ENCODE measurements at places on chromosomes 2 and 18.

GRCh38 chr2:10375570-10376281, 72.4 kb downstream of the ODC1 start:
- no peak for DNase-seq

DNA sequence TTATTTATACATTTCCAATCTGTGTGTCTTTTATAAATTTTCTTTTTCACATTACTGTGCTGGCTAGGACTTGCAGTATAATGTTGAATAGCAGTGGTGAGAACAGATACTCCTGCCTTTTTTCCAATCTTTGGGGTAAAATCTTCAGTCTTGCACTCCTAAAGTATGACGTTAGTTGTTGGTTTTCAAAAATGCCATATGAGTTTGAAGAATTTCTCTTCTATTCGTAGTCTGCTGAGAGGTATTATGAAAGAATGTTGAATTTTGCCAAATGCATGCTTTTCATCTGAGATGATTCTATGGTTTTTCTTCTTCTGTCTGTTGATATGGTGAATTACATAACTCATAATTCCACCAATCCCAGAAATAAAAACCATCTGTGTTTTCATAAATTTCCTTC, 335.3 kb upstream of the CHST9 start:
- DNase-seq = peak; percentile 3

DNA sequence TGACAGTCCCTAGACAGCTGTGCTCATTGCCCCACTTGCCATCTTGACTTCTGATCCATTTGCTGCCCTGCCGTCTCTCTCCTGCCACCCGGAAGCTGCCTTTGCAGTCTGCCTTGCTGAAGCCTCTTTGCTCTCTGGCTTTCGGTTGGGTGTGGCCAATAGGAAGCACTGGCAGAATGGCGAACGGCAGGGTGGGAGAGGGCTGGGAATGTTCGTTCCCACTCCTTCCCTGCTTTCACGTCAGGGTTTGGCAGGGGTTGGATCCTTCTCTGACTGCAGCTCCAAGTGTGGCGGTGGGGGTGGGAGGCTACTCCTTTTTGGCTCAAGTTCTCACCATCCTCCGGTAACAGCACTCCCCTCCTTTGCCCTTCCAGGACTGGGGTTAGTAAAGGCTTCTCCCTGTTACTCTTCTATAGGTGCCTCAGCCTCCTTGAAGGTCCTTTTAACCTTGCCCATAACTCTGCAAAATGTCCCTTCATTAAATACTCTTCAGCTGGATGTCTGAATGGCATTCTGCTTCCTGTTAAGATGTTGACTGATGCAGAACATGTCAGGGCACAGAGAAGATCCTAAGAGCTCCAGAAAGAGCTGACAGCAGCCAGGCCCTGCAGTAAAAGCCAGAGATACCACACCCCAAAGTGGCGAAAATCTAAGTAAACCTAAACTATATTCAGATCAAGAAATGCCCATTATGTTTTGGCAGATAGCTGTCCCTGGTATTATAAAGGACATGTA, 299.7 kb downstream of the CDCA7 start:
- DNase-seq = no peak

- no peak for DNase-seq
Observed at GRCh38 chr2:212677466-212677865, 138.9 kb upstream of the ERBB4 start.

GRCh38 chr18:46429649-46430224, 227.3 kb downstream of the LOXHD1 start:
- DNase-seq = no peak

- peak; percentile 97 for DNase-seq
Observed at GRCh38 chr2:43059183-43059897, 167.1 kb downstream of the ZFP36L2 start.

DNA sequence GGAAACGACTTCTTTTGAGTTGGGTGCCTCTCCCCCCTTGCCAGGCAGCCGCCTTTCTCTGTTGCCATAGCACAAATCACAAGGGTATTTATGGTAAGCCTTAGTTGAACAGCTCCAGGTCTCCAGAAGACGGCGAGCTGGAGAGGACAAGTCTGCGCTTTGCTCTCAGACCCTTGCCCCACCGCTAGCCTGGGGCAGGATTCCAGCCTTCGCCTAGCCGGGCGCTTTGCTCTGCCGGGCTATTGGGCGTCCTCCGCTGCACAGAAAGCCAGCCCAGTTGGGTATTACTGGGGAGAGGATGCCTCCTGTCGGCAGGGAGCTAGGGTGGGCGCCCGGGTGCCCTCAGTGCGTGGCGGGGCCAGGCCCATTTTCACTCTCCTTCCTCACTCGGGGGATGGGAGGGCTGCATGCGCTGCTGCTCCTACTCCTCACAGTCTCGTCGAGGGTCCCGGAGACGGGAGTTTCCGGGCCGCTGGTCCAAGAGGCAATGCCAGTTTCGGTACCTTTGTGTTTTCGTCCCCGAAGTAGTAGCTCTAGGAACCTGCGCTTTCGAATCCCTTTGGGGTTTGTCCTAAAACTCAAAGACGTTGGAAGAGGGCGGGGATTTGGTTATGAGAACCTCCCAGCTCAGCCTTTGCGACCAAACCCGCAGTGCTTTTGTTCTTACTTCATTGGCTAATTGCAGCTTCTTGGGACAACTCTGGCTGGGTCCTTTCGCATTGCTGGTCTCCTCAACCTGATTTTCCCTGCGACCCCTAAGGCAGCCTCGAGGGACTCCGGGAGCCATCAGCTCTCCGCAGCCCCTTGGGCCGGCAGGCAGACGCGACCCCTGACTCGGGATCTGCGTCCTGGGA, 3.6 kb upstream of the DLX2 start:
- DNase-seq = peak; percentile 59

GRCh38 chr18:11258039-11258610, 108.8 kb upstream of the PIEZO2 start:
- peak; percentile 60 for DNase-seq

GRCh38 chr2:151120011-151120410, 141.7 kb downstream of the RBM43 start:
- DNase-seq = no peak

- DNase-seq = no peak
Observed at GRCh38 chr2:7594211-7594610, 677.0 kb downstream of the RNF144A start.

DNA sequence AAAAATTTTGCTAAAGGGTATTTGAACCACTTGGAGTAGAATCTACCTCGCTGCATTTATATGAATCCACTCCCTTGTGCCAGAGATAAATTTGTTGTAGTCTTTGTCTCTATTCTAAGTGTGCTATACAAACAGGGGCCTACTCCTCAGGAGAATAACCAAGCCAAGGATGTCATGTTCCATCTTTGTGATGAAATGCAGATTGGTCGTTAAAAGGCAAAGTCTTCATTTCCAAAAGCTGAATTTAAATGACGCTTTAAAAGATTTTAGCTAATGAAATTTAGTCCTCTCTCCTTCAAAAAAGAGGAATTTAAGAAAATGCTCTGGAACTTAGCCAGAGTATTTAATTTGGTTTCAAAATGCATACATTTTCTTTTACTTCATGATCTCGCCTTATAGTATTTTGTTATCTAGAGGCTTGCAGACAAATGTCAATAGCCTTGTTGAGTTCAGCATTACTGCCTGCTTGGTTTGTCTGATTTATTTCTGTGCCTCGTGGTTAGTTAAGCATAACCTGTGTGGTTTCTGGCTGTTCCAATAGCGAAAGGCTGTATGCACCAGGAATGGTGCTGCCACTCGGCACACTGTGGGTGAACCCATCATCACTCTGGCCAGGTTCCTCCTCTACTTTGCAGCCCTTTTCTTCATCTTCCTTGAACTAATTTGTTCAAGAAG, 417.6 kb downstream of the ZNF521 start:
- no peak for DNase-seq

DNA sequence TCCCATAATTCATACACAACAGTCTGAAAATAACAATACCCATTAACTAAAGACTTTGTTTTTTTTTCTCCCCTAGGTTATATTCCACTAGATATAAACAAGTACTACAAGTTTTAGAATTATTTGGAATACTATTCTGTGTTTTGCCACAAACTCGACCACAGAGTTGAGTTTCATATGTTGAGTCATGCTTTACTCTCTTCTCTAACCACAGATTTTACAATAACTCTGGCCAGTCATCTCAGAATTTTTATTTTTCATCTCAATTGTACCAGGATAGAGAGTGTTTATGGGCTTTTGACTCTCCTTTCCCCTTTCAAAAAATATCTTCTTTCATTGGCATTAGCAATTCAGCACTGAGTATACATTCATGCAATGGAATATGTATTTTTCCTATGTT, 348.7 kb upstream of the GALNT5 start:
- DNase-seq = peak; percentile 75

DNA sequence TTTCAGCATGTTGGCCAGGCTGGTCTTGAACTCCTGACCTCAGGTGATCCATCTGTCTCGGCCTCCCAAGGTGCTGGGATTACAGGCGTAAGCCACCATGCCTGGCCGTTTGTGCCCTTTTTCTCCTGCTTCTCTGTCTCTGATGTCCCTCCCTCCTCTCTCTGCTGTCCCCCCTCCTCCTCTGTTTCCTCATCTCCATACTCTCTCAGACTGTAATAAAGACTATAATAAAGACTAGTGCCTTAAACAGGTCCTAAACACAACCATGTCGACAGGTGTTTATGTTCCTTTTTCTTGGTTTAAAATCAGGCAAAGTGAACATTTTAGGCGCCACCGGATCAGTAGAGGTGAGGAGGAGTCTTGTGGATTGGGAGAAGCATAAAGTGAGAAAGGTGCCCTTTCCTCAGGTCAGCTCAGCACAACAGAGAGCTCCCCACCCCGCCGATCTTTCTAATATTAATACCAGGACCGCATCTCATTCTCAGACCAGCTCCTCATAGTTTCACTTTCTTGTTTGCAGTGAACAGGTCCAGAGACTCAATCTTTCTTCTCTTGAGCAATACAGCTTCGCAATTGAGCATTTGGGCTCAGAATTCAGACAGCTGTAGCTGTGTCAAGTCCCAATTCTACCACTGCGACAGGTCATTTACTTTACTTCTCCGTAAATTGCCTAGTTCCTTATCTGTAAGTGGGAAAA, 23.7 kb downstream of the TIMM21 start:
- peak; percentile 4 for DNase-seq

GRCh38 chr18:42872838-42873237, 242.6 kb downstream of the RIT2 start:
- DNase-seq = no peak

DNA sequence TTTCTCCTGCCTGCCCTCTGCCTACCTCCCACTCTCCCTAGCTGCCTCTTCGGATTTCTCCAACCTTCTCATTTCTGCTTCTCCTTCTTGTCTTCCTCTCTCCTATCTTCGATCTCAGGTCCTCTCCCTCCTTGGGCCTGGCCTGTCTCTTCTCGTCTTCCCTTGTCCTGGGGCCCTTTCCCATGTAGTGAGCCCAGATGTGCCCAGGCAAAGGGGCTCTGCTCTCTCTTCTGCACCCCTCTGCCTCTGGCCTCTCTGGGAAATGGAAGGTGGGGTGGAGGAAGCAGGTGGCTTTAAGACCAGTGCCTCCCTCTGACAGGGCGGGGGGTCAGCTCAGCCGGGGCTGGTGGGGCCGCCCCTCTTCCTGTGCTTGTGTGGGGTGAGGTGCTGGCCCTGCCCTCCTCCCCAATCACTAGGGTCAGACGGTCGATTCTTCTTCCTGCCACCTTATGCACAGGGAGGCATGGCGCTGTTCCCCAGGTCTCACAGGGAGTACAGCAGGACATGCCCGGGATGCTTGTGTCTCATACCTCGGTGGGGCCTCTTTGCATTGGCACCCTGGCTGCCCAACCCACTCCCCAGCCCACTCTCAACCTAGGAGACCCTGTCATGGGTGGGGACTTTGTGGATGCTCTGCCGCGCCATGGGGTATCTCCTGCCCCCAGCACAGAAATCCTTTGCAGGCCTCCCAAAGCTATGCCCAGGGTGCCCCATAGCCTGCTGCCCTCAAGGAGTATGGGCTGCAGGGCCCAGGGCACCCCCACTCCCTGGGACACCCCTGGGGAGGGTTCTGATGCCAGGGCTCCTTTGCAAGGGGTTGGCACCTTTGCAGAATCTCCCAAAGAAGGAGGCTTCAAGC, 213.8 kb upstream of the HAAO start:
- DNase-seq = no peak

DNA sequence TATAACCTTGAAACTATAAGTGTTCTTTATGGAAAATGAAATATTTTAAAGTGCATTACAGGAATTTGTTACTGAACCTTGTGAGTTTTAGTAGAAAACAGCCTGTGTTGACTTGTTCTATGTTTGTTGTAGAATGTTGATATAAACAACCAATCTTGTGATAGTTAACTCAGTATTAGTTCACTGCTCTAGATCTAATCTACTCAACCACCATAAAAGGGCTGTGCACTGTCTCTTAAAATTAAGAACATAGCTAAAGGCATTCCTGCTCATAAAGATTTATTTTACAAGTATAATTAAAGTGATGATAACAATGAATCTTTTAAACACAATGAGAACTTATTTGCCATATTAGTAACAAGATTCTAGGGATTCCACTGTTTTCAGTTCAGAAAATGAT, 110.5 kb upstream of the KLF7 start:
- DNase-seq = no peak

GRCh38 chr2:120308038-120308910, 37.7 kb upstream of the INHBB start:
- no peak for DNase-seq

DNA sequence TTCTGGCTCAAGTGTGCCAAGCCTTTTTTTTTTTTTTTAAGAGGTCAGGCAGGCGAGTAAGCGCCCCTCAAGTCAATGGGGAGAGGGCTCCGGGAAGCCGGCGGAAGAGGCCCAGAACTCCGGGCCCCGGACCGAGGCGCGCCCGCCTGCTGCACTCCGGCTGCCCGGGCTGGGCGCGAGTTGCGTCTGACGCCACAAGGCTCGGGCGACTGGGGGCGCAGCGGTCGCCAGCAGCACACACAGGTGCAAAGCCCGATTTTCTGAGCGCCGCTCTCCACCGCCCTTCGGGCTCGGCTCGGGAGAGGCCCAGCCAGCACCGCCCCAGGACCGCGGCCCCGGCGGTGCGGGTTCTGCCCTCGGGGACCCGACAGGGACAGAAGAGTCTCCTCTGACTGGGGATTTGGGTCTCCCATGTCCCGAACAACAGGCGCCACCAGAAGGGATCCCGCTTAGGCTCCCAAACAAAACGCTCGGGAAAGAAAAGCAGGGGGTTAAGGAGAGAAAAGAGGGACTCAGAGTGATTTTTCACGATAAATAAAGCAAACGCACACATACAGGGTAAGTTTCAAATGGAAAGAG, 787 bp downstream of the ERBB4 start:
- no peak for DNase-seq

DNA sequence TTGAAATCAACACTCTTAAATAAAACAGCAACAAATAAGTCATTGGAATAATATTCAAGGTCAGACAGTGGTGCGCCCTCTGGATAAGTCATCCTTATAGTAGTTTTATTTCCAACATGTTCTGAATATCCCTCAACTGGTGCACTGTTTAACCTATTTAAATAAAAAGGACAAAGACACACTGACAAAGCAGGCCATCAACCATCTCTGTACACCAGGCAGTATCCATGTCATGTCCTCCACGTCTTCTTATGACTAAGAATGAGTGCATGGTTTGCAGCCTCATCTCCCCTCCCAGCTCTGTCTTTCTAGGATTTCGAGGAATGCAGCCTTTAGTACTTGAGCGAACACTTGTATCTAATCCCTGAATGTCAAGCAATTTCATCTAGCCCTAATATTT, 42.4 kb downstream of the ST3GAL5 start:
- peak; percentile 53 for DNase-seq

- DNase-seq = no peak
Observed at GRCh38 chr2:66827851-66828250, 392.9 kb downstream of the MEIS1 start.

- no peak for DNase-seq
Observed at GRCh38 chr2:128496700-128497099, 178.0 kb upstream of the HS6ST1 start.
